ENCODE measurements at places on chromosomes 5 and 9.

- DNase-seq, result no peak
Observed at GRCh38 chr9:129988607-129989361, 54.2 kb downstream of the FNBP1 start.

DNA sequence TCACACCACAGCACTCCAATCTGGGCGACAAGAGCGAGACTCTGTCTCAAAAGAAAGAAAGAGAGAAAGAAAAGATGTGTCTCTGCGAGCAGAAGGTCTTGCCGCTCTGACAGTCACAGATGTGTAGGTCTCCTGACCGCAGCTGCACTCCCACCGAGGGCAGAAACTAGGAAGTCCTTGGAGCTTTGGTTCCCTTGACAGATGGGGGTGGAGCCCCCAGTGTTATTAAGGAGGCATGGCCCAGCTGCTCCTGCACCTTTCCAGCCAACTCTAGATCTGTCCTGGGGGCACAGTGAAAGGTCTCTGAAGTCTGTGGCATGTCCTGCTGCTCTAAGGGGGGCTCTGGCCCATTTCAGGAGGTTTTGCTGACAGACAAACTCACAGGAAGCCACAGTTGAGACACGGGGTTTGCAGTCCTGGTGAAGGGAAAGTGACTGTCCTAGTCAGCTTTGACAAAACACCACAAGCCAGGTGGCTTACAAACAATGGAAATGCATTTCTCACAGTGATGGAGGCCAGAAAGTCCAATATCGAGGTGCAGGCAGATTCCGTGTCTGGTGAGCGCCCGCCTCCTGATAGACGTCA lies 9.0 kb upstream of the DIPK1B start:
- no peak for DNase-seq

DNA sequence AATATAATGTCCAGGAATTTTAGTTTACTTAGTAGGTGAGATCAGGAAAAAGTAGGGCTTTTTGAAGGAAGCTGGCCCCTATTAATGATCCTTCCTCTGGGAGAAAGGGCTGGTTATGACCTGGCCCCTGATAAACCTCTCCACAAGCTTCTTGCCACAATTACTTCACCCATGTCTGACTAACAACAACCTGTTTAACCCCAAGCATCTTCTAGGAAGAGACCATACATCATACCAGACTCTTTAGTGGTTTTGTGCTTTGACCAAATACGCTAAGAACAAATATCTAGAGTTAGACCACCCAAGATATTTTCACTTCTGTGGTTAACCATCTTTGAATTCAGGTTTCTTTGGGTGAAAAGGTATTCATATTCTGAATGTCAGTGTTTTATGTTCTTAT lies 174.0 kb upstream of the SLC27A6 start:
- DNase-seq, result no peak

DNA sequence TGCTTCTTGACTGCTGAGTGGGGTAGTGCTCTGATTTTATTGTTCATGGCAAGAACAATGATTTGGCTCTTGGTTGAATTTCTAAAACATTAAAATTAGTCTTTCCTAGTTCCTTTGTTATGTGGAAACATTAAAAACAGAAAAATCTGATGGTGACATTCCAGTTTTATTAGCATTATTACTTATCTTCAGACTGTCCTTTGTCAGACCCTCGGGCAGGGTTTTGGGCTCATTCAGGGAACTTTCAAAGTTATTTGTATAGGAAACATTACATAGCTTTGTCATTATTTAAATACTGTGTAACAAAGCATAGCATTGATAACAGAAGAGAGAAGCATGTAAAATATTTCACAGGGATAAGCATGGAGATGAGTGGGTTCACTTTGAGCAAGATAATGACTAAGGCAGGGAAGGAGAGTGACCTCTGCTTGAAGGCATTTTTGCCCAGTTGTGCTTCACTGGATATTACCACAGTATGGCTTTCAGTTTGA lies 119.9 kb downstream of the KDM4C start:
- DNase-seq, result no peak

- DNase-seq, result no peak
Observed at GRCh38 chr5:79050498-79050897, 19.0 kb downstream of the DMGDH start.

GRCh38 chr9:5843794-5844471 lies 11.0 kb upstream of the ERMP1 start:
- DNase-seq, result no peak

GRCh38 chr9:119313846-119314245 lies 55.4 kb downstream of the BRINP1 start:
- no peak for DNase-seq

Data from SK-N-DZ (cell line).